NCI-H187 treated with DMSO at 0.1 percent for 48 hours (cell line): ENCODE measurements at places on chromosomes 13 and 19.
A peak's percentile ranks its signal among the peaks of the same experiment; 100 is the strongest.

GRCh38 chr19:8311461-8312260 is 3.5 kb upstream of the CD320 start:
- no peak for DNase-seq

DNA sequence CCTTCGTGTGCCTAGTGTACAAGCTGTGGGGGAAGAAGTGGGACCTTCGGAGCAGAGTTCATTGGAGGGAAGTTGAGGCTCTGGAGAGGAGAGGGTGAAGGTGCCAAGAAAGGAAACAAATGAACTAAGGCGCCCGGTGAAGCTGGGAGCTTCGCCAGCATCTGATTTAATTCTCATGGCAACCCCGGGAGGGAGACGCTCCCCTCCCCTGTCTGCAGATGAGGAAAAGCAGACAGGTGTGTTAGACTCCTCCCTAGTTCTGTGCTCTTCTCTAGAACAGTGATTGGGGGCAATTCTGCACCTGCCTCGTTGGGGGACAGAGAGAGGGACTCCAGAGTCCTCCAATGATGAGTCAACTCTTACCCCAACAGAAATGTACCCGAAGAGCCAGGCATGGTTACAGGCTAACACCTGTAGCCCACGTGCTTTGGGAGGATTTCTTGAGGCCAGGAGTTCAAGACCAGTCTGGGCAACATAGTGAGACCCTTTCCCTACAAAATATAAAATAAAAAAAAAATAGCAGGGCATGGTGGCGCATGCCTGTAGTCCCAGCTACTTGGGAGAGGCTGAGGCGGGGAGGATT is 4.2 kb downstream of the SSC5D start:
- DNase-seq: no peak

- DNase-seq: peak; percentile 56
These were observed 33.5 kb upstream of the IRS2 start for GRCh38 chr13:109819874-109820273.

- no peak for DNase-seq
These were observed 104.9 kb downstream of the CACNA1A start for GRCh38 chr19:13401388-13401787.

DNA sequence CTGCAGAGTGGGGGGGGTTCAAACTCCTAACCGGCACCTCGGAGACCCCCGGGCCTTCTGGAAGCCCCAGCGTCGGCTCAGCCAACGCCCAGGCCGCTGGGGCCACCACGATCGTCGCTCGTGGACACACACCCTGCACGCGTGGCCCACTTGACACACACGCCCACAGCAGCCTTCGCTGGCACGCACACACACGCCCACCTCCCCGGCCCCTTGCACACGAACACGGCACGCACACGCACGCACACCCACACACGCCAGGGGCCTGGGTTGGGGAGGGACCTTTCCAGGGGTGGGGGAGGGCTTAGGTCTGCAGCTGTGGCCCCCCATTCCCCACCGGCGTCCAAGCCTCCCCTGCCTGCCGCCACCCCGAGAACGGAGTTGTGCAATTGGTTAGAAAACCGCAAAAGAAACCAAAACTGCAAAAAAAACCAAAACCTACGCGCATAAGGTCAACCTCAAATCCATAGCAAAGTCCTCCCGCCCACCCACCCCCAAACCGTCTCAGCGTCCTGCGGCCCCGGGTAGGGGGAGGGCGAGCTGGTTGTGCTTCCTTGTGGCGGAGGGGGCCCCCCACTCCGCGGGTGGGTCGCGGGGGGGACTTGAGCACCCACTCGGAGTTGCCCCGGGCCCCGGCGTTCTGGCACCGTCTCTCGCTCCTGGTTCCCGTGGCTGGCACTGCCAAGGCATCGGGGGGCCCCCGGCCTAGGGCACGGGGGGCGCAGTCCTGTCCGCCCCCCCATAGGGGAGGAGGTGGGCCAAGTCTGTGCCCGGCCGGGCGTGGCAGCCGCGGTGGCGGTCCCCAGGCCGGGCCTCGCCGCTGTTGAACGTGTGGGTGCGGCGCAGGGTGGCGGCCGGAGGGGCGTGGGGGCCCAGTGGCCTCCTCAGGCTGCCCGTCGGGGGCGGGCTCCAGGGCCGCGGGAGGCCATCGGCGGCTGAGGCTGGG is 3.3 kb upstream of the LRG1 start:
- no peak for DNase-seq

- DNase-seq: no peak
These were observed 303.6 kb upstream of the ZNF507 start for GRCh38 chr19:32041681-32042292.

DNA sequence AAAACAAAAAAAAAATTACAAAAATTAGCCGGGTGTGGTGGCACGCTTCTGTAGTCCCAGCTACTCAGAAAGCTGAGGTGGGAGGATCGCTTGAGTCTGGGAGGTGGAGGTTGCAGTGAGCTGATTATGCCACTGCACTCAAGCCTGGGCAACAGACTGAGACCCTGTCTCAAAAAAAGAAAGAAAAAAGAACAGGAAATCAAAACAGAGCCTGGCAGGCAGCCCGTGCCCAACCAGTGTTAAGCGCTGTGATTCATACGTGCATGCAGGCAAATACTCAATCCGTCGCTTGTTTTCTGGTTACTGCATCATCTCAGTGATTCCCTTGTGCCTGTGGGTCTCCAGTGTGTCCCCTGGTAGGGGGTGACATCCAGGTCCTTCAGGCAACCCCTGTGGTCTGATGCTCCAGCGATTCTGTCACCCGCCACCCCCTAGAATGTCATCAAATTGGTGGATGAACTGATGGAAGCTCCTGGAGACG is 18.1 kb downstream of the DDX39A start:
- no peak for DNase-seq

- DNase-seq: no peak
These were observed 95.3 kb upstream of the TNFSF11 start for GRCh38 chr13:42478531-42479156.

DNA sequence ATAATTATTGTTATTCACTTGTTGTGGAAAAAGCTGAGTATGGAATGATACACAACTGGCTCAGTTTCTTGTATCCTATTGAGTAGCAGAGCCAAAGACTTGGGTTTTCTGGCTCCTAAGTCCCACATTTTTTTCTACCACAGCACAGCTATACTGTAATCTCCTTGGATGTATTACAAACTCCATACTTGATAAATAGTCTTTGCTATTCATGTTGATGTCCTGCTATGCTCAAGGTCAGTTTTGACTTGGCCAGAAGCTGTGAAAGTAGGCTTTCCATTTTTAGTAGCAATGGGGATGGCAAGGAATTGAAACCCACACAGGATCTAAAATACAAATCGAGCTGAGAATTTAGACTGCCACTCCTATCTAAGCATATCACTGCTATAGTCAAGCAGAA is 79.1 kb downstream of the B3GLCT start:
- no peak for DNase-seq
